ENCODE measurements at places on chromosomes 5 and 9.

DNA sequence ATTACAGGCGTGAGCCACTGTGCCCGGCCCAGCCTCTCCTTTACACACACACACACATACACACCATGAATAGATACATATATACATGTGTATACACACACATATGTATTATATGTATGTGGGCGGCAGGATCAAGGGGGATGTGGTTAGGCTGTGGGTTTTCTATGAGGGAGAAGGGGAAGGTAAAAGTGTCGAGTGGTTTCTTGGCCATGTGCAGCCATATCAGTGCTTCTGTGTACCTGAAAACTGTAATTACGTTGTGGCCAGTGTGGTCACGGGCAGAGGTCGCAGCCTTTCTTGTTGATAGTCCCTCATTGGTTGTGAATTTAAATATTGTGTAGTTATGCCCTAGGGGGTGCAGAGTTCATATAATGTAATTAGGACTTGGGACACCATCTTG lies 16.5 kb downstream of the CDK20 start:
- DNase-seq: no peak

- no peak for DNase-seq
These were observed 24.4 kb downstream of the TARS1 start for GRCh38 chr5:33465120-33465519.

DNA sequence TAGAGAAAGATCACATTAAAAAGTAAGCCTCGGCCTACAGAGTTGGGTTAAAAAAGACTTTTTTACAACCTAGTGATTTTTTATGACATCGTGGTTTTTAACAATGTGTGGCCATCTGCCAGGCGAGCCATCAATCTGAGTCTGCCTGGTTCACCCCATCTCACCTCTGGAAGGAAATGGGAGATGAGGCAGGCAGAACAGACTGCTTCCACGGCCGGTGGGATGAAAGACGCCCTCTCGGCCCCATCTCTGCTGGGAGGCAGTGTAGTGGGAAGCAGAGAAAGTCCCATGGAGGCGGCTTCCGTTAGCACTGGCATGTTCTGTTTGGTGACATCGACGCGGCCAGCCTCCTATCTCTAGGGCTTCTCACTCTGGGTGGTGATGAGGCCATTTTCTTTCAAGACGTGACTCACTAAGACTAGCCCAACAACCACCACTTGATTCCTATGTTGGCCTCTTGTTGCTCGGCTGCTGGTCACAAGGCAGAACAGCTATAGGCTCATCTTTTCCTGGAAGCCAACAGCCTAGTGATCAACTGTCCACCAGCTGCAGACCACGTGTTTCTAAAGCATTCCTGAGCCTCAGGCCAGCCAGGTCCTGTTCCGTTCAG lies 132.4 kb upstream of the OTULINL start:
- DNase-seq: peak; percentile 98

- no peak for DNase-seq
These were observed 24.7 kb upstream of the RXRA start for GRCh38 chr9:134301387-134302129.

GRCh38 chr5:69202497-69202896 lies 13.1 kb downstream of the CENPH start:
- peak; percentile 20 for DNase-seq

- peak; percentile 60 for DNase-seq
These were observed 454.4 kb downstream of the NR2F1-AS1 start for GRCh38 chr5:93126634-93127033.

DNA sequence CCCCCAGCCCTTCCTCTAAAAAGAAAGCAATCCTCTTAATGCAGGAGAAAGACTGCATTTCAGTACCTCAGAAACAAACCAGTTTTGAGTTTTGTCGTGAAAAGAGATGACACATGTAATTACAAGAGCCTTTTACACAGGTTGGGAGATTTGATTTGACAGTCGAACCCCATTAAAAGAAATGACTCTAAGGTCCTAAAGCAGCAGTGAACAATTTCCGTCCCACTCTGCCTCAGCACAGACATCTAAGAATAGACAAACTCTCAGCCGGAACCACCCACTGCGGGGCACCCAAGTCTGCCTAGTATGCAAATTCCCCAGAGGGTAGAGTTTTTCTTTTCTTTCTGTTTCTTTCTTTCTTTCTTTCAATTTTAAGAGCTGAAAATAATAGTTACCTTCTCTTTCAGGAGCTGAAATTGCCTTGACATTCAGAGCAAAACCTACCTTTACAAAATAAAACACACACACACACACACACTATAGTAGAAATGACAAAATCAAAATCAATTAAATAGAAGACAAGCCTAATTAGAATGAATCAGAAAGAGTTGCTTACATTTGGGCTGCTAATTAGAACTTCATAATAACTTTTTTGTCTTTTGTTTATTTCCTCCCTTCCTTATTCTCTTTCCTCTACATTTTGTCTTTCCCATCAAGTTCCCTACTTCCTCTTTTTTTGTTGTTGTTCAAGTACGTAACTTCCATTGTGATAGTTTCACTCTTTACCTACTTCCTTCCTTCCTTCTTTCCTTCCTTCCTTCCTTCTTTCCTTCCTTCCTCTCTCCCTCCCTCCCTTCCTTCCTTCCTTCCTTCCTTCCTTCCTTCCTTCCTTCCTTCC lies 65.1 kb downstream of the BASP1 start:
- DNase-seq: peak; percentile 26

- no peak for DNase-seq
These were observed 538.5 kb upstream of the DMAC1 start for GRCh38 chr9:8337834-8338766.

DNA sequence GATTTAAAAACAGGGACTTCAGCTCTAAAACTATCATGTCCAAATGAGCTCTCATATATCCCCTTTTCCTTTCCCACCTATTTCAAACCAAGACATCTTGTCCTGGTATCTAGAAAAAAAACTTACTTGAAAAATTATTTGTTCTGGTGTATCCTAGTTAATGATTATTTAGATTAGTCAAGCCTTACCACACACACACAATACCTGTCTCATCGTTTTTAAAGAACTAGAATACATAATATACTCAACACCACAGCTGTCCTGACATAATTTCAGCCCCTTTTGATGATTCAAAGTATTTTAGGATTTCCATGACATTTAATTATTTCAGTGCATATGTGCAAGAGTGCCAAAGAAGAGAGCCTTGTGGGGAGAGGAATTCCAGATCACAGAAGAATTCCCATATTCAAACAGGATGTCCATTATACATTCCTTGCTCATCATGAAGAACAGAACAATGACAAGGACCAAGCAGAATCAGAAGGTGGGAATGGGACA lies 233.7 kb downstream of the SMARCA2 start:
- DNase-seq: no peak

- peak; percentile 26 for DNase-seq
These were observed 608.6 kb downstream of the SLCO4C1 start for GRCh38 chr5:101687349-101687985.

GRCh38 chr9:126791406-126792230 lies 13.2 kb upstream of the ZBTB43 start:
- DNase-seq: peak; percentile 85

GRCh38 chr9:33140401-33141360 lies 26.5 kb downstream of the B4GALT1 start:
- no peak for DNase-seq

DNA sequence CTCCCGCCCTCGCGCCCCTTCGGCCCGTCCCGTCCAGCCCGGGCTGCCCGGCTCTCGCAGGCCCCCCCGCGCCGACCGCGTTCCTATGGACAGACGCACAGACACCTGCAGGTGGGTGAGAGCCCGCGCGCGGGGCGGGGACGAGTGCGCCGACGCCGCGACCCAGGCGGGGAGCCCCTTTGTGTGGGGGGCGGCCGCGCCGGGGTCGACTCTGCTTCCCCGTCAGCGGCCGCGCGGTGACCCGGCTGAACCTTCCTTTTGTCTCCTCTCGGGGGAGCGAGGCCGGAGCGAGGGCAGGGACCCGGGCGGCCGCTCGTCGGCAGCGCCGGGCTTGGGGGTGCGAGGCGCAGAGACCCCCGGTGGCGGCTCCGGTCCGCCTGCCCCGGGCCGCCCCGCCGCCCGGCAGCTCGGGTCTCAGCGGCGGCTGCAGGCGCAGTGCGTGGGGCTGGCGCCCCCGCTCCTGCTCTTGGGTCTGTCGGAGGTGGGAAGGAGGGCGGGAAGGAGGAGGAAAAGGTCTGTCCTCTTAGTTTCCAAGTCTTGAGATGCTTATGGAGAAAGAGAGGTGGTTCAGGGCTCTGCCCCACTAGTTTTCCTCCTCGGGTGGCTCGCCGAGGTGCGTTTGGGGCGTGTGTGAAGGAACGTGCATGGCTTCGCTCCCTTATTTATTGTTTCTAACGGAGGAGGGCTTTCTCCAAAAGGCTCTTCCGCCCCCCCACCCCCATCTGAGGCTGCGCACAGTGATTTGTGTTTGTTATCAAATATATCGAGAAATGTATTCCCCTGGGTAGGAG lies 576 bp downstream of the KIAA1958 start:
- peak; percentile 53 for DNase-seq

- DNase-seq: peak; percentile 47
These were observed 292.9 kb downstream of the NR3C1 start for GRCh38 chr5:143110591-143110990.

DNA sequence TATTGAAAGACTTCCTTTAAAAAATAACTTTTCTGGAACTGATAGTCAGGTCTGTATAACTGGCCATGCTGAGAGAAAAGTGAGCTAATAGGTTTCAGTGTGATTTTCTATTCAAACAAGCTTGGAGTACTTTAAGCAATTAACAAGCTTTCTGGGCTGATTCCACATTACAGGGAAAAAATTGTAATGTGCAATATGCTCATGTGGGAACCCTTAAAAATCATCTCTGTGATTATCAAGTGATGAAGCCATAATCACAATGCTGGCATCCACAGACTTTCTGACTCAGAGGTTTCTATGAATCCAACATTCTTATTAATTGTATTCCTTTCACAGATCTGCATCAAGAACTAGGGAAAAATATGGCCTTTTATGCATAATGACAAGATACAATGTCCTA lies 212.2 kb upstream of the ACO1 start:
- no peak for DNase-seq

DNA sequence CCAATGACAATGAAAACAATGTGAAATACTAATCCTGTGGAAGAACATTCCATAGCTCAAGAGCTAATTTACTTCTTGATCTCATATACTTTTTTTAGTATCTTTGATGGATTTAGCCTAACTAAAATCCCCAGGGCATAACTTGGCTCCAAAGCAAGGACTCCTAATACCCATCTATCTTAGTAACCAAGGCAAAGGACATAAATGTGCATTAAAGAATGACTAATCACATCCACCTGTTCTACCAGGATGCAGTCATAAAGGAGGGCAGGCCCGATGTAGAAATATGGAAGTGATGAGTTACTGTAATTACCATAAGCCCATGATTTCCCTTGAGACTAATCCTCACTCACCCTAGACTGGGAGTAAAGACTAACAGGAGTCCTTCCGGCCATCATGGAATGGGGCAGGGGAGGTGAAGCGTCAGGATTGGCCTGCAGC lies 56.9 kb downstream of the KIF24 start:
- no peak for DNase-seq

DNA sequence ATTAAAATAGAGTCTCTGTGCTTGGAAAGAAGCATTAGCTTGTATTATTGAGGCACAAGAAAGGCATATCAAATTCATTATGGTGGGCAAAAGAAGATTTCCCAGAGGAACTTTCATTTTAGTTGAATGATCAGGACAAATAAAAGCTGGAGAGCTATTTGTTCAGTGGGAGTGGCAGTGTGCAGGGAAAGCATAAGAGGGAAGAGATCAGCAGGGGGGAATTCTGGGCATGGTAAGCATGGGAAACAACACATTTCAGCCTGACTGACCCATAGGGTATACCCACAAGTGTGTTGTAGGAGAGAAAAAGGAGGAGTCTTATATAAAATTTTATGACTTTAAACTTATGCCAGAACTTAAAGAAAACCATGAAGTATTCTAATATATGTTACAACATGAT lies 167.7 kb upstream of the RASA1 start:
- no peak for DNase-seq

DNA sequence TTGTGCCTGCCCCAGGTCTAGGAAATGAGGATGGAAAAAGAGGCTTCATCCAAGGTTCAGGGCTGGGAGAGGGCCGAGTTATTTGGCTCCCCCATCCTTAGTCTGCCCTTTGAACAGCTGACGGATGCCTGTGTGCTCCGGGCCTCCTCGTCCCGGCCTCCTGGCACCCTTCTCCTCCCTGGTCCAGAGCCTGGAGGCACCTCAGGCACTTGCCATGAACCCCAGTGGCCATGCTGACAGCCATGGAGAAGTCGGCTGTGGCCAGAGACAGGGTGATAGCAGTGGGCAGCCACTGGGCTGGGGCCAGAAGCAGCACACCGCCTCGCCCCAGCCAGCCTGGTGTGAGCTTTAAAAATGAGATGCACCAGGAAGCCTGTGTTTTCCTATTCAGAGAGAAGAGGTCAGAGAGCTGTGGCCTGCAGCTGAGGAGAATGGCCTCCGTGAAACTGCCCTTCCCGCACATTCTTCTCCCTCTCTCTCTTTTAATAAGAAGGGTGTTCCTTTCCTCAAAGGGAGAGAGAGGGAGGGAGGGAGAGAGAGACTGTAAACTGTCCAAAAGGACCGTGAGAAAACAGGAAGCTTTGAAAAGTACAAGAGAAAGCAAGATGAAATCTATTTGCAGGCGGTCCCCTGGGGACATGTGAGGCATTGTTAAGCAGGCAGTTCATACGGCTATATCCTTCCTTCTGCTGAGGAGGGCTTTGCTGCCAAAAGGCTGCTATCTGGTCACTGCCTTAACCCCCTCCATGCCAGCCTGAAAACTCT lies 55.3 kb downstream of the ZNF366 start:
- DNase-seq: peak; percentile 98

DNA sequence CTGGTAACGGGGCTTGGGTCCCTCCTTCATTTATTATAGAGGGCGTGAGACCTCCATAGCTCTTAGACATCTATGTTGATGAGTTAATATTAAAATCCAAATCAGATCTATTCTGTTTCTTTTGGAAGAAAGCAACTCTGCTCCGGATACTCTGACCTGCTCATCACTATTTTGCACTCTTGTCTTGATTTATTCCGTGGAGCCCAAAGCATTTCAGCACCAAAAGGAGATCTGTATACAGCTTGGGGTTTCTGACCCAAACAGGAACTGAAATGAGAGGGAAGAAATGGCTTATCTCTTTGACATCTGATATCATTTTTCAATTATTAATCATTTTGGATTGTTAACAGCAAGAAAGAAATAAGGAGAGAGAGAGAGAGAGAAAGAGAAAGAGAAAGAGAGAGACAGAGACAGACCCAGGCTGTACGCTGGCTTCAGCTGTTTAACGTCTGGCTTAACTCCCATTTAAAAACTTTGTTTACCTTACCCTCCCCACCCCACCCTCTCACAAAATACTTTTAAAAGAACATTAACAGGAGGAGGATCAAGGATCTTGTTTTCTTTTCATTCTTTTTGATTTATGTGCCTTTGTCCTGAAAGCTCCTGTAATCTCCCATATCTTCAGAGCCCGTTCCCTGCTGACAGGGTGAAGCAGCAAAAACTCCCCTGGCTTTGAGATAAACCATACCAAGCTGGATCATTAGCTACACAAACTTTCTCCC lies 231.4 kb upstream of the TUT7 start:
- DNase-seq: no peak

Measured in EH (cell line).